ENCODE measurements at places on chromosomes 3 and 15.

GRCh38 chr3:156859578-156859977 lies 33.4 kb downstream of the LEKR1 start:
- DNase-seq: no peak

- DNase-seq: no peak
Measured at GRCh38 chr3:3632449-3632848, 166.8 kb upstream of the LRRN1 start.

DNA sequence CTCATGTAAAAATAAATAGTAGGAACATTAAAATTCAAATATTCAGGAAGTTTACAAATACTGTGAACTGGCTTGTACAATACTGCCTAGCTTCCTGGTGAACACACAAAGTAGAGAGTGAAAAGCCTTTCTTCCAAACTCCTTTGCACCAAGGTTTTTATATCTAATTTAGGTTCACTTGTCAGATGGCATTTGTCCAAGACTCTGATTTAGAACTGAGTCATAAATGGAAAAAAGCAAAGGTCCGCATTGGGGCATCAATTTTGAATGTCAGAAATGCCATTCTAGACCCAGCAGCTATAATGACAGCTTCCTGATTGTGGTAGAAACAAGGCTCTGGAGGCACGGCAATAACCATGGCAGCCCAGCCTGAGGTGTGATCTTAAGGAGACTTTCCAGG lies 160.7 kb downstream of the PDE8A start:
- no peak for DNase-seq

DNA sequence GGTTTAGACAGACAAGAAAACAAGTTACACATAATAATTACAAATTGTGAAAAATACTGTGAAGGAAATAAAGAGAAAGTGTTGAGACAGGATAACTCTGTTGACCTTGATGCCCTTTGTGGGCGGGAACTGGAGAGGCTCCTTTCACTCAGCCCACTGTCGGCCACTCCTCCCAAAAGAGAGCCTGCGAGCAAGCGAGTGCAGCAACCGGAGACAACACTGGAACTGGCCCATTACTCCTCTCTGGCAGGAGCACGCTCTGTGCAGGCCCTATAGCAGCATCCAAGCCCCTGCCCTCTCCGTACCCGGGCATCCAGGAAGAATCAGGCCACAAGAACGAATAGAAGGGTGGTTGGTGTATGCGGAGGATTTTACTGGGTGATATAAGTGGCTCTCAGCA lies 16.2 kb upstream of the DUT start:
- DNase-seq: no peak

GRCh38 chr3:110727056-110727455 lies 344.6 kb upstream of the NECTIN3 start:
- DNase-seq: no peak
